Fibroblast of skin of right quadriceps (primary cell): ENCODE measurements at places on chromosomes 1 and 21.

DNA sequence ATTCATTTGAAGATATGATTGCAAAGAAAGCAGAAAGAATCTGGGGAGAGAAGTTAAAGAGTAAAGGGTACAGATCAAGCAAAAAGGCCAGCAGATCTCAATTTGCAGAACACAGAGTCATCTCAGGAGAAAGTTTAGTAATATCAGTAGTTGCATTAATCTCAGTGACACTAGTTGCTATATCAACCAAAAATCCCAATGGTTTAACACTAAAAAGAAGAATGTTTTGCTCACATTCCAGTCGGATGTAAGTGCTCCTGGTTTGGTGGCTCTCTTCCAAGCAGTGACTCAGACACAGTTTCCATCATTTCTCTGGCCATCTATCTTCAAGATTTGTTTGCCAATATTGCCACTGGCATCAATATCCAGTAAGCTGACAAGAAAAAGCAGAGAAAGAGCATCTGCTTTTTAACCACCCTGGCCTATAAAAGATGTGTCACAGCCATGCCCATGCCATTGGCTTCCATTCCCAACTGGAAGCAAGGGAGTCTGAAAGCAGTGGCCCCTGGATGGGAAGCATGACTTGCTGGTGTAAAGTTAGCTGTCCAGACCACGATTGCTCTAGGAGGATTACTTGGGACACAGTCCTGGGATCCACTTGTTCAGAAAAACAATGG, 45.5 kb upstream of the AIM2 start:
- peak; percentile 82 for DNase-seq

- DNase-seq, result no peak
These were observed 87.6 kb upstream of the SELENON start for GRCh38 chr1:25712299-25712970.

DNA sequence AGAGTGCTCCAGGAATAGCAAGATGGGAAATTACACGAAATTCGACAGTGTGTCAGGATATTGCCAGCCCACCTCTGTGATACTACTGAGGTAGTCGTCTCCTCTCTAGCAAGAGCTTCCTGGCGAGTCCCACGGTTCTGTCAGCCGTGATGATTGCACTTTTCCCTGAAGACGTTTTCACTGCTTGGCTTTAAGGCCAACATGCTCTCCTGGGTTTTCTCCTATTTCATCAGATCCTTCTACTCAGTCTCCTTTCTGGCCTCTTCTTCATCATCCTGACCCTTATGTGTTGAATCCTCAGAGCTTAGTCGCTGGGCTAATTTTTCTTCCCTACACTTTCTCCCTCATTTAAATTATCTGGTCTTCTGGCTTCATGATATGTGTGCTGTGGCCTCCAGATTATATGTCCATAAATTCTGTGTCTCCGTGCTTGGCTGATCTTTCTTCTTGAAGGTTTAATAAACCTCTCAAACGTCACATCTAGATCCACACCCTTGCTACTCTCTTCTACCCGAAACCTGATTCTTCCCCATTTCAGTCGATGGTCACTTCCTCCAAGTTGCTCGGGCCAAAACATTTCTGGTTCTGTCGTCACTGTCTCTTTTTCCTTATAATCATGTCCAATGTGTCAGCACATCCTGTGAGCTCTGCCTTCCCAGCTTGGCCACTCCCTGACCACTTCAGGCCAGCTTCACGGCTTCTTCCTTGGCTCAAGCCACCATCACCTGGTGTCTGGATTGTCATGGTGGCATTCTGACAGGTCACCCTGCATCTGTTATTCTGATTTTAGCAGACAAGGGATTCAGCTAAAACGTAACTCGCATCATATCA, 12.2 kb downstream of the OR2B11 start:
- no peak for DNase-seq

GRCh38 chr21:17981060-17981740, 162.0 kb upstream of the C21orf91 start:
- DNase-seq, result no peak

DNA sequence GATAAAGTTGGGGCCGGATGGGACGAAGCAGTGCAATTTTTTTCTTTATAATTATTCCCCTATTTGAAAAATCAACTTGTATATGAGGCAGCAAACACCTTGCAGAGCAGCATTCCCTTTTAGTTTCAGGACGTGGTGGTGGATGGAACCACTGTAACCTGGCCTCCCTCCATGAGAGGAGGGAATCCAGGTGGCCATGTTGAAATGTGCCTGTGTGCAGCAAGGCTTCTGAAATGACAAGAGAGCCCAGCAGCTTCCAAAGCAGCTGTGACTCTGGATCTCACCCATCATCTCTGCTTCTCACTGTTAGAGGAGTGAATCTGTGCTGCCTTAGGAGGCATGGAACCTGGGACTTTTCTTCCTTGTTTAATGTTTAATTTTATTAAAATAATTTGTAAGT, 42.3 kb downstream of the NFIA start:
- no peak for DNase-seq

- DNase-seq, result no peak
These were observed 68.0 kb downstream of the VAV3 start for GRCh38 chr1:107896936-107897335.

- DNase-seq, result no peak
These were observed 38.5 kb downstream of the HIVEP3 start for GRCh38 chr1:41880261-41880660.

DNA sequence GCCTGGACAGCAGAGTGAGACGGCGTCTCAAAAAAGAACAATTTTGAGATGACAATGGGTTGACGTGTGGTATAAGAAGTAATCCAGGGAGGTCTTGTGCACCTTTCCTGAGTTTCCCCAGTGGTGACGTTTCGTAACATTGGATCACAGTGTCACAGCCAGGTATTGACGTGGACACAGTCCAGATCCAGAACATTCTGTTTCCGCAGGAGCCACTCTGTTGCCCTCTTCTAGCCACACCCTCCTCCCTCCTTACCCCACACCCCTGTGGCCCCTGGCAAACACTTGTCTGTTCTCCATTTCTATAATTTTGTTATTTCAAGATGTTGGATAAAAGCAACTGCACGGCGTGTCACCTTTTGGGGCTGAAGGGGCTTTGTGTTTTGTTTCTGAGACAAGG, 6.5 kb upstream of the TRAPPC10 start:
- DNase-seq, result no peak

GRCh38 chr1:53636621-53637171, 102.3 kb downstream of the GLIS1 start:
- DNase-seq, result no peak

DNA sequence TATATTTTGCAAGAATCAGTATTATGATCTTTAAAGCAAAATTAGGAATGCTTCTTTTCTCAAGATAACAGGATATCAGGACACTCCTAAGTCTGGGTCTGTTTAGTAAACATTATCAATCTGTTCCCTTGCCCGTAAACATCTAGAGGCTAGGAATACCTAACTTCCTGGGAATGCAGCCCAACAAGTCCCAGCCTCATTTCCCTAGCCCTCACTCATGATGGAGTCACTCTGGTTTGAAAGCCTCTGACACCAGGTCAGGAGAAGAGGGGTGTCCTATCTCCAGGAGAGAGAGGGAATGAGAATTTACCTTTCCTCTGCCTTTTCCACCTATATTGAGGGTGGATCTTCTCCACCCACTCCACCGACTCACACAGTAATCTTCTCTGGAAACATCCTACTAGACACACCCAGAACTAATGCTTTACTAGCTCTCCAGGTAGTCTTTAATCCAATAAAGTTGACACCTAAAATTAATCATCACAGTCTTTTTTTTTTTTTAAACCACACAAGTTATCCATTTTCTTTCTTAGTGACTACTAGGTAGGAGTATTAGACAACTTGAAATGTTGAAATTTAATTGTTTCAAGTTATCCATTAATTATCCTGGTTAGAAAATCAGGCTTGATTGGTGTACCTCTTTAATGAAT, 659.3 kb downstream of the USP25 start:
- no peak for DNase-seq

- no peak for DNase-seq
These were observed 37.2 kb downstream of the EVI5 start for GRCh38 chr1:92747735-92748134.

GRCh38 chr1:190963321-190963720, 485.7 kb upstream of the BRINP3 start:
- peak; percentile 2 for DNase-seq

- no peak for DNase-seq
These were observed 16.5 kb upstream of the CFHR5 start for GRCh38 chr1:196960854-196961253.

DNA sequence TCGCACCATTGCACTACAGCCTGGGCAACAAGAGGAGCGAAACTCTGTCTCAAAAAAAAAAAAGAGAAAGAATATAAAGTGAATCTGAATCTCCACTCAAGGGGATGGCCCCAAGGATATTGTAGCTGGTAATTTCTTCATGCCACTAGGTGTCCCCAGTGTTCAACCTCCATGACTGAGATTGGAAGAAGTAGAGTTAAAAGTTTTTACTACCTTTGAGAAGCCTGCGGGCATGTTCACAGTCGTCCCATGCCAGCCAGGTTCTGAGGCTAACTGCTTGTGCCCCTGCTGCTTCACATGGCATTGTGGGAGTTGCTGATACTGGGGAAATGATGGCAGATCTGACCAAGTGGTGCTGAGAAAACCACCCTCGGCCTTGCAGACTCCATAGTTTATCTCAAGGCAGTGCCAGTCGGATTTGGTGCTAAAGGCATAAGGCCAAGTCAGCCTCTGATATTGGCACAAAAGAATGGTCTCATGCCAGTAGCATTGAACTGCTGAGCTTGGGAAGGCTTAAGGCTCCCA, 10.8 kb upstream of the SHISA4 start:
- DNase-seq, result peak; percentile 53

DNA sequence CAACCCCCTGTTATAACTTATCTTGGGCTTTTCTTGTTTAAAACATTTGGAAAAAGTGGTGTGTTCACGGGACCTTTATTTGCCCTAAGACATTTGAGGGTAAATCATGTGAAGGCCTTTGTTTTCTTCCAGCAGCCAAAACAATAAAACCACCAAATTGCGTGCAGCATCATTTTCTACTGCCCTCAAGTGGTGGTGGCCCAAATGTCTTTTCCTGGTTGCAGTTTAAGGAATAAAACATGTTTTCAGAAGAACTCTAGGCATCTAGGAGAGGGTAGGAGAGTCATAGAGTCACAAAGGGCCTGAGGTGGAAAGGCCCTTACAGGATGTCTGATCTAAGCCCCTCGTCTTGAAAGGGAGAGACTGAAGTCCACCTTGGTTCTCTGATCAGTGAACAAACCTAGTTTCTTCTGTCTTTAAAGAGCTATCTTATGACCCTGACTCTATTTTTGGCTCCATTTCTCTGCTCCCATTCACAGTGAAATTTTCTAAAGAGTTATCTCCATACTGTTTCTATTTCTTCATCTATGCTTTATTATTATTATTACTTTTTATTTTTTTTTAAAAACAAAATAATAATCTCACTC, 16.0 kb upstream of the EPS15 start:
- DNase-seq, result peak; percentile 60

GRCh38 chr1:163824006-163824405, 502.3 kb downstream of the NUF2 start:
- peak; percentile 93 for DNase-seq

DNA sequence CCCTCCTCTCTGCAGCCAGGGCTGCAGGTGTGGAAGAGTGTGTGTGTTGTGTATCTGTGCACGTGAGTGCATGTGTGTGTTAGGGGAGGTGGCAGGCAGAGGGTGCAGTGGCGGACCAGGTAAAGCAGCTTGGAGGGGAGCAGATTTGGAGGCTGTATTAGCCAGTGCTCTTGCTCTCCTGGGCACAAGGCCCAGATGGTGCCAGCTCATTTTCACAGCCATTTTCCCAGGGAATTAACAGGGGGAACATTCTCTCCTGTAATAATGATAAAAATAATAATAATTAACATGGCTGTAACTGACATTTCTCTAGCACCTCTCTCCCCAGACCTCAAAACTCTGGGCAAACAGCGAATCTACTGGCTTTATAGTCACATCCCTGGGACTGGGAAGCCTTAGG, 43.6 kb downstream of the LRRN2 start:
- DNase-seq, result no peak

GRCh38 chr1:234647758-234648157, 37.8 kb upstream of the IRF2BP2 start:
- no peak for DNase-seq

DNA sequence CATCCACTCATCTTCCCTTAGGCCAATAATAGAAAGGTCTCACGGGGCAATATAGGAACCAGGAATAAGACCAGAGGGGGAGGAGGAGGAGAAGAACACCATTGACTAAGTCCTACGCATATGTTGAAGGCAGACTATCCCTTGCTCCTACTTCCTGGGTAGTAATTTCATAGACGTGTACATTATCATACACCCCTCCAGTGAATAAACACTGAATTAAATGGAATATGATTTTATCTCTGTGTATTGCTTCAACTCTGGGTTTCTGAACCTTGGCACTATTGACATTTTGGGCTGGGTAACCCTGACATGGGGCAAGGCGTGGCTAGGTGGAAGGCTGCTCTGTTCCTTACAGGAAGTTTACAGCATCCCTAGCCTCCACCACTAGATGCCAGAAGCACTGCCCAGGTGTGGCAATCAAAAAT, 17.3 kb upstream of the FHAD1 start:
- DNase-seq, result no peak
